ENCODE measurements at places on chromosomes 1 and 21.

- peak; percentile 53 for DNase-seq
These were observed 122.3 kb upstream of the ADAR start for GRCh38 chr1:154730259-154730658.

GRCh38 chr1:17112496-17113236, 6.6 kb downstream of the PADI2 start:
- peak; percentile 59 for DNase-seq

- no peak for DNase-seq
These were observed 14.7 kb upstream of the HYI start for GRCh38 chr1:43468414-43468813.

DNA sequence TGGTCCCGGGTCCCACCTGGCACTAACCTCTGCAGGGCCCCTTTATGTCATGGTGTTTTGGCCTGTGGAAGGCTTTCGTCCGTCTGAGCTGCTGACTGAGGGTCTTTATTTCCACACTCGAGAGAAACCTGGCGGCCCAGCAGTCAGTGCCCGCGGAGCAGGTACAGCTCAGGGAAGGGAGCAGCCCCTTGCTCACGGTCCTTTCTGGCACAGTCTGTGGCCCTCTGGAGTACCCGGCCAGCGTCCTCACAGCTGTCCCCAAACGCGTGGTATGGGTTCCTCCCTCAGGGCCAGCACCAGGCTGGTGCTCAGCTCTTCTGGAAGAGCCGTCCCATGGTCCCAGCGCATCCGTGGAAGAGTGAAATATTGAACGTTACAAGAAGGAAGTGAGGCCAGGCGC, 24.3 kb downstream of the SKI start:
- DNase-seq = no peak

DNA sequence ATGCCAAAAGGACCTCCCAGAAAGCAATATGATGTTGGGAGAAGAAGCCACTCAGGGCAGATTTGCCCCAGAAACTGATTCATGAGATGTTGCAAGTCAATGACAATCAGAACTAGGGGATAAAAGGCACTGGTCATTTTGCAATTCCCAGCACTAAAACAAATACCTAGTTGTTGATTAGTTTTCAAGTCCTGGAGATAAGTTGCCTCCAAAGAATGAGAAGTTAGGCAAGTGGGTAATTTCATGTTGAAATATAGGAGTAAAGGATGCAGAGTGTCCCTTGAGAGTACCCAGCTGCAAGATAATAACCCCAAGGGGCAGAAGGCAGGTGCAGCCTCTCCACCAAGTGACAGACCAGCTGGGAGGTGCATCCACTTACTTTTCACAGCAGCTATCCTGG, 363.6 kb downstream of the PBX1 start:
- DNase-seq = no peak

DNA sequence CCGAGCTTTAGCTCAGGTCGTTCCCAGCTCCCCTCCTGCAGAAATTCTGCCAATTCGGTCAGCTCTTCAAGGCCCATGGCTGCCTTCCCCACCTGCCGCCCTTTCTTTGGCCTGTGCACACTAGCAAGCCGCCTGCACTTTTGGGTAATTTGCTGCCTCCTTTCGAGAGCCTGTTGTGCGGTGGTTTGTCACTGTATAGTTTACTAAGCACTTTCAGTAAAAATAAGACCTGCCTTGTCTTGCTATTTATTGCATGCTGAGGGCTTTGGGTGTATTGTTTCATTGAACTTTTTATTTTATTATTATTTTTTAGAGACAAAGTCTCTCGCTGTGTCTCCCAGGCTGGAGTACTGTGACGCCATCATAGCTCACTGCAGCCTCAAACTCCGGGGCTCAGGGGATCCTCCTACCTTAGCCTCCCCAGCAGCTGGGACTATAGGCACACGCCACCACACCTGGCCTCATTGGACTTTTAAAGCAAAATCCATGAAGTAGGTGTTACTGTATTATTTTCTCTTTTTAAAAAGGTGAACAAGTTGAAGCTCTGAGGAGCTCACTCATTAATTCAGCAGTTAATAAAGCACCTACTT, 1.1 kb upstream of the FABP3 start:
- DNase-seq = no peak

DNA sequence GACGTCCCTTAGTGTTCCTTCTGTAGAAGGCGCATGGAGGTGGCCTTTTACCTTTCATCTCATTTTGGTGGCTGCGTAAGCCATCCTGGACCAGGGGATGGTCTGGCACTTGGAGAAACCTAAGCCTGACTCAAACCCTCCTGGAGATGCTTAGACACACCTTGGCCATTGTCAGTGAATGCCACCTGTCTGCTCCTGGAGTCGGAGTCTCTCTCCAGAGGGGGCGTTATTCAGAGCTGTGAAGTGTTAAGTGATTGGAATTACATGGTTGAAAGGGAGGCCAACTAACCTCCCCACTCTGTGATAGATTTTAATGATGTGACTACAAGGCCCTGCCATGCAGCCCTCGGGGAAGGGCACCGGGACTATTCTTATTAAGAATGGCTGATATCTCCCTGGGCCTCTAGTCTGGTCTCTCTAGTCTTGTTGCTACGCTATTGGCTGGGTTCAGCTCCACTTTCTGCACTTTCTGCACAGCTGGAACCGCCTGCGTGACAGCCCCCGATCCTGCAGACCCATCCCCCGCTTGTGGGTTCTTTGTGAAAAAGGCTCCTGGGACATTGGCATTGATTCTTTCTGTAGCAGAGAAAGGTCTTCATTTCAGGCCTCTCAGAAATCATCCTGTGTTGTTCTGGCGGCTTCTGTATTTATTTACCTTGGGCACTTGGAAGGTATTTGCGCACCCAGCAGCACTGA, 4.2 kb downstream of the RASSF5 start:
- no peak for DNase-seq

DNA sequence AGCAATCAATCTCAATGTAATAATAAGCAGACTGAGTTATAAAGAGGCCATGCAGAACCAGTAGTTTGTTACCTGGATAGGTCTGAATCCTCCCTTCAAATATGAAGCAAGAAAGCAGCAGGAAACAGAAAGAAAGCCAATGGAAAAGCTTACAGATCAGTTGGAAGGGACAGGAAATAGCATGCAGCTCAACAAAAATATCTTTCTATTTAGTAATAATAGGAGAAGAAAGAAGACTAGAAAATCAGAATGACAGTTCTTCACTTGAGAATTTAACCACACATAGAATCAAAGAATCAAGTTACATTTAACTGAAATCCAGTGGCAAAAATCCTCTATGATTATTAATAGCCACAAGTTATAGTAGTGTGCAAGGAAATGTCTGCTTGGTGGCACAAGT, 194.4 kb downstream of the EIF4G3 start:
- DNase-seq = no peak

- DNase-seq = peak; percentile 65
These were observed 41.3 kb downstream of the FHAD1 start for GRCh38 chr1:15288173-15288926.

DNA sequence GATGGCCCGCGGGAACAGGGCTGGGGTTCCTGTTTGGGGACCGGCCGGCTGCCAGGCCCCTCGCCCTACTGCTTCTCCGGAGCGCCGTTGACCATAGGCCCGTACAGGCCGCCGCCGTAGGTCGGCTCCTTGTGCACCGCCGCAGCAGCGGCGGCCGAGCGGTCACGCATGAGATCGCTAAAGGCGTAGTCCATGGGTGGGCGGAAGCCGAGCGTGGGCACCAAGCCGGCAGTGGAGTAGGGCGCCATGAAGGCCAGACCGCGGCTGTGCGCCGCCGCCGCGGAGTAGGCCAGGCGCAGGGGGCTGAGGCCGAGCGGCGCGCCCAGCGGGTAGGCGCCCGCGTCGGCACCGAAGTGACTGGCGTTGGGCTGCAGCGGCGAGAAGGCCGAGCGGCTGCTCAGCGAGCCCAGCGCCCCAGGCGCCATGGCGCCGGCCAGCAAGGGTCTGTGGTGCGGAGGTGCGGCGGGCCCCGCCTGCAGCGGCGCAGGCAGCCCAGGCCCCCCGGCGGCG, 4.6 kb downstream of the DMRTA2 start:
- DNase-seq = no peak

GRCh38 chr21:33268737-33269441, 2.7 kb downstream of the IL10RB start:
- no peak for DNase-seq

GRCh38 chr1:179077396-179077795, 4.5 kb upstream of the TOR3A start:
- no peak for DNase-seq

DNA sequence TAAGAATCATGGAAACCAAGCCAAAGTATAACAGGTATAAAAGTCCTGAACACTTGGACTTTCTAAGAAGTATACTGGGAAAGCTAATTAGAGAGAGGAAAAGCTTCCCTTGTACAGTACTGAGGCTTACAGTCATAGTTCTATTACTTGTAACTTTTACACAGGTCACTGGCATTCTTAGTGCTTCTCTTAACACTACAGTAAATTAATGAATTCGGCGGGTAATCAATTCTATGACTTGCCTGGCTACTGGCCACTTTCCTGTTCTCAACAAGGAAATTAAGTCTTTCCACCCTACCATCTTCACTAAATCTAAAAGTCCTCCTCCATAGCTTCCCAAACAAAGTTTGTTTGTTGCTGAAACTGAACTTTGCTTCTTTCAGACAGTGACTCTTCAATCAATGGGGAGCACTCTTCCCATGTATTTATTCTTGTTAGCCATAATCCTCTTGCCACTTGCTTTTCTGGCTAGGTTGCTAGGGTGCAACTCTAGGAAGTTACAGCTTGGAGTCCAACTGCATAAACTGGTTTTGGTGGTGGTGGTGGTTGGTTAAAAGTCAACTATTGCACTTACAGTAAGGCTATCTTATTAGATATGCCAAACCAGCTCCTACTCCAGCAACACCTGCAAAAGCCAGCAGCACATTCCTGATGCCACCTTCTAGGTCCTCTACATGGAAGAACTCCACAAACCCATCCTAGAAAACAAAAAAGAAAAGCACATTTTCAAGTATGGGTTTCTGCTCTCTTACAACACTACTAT, 2.4 kb downstream of the MCL1 start:
- peak; percentile 36 for DNase-seq

DNA sequence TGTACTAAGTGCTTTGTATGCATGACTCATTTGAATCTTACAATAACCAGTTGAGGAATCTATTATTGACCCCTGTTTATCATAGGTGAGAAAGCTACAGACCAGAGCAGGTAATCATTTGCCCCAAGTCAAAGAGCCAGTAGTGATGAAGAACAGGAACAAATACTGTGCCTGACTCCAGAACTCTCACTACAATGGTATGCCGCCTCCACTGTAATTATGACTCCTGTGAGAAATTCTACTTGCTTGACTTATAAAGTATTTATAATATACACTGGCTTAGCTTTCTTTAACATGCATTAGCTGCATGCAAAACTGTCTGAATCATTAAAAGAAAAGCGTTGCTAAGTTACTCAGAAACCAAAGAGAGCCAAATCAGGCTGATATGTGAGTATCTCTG, 92.6 kb downstream of the ZNF281 start:
- no peak for DNase-seq

GRCh38 chr1:227558732-227559262, 4.6 kb upstream of the ZNF678 start:
- DNase-seq = peak; percentile 66

DNA sequence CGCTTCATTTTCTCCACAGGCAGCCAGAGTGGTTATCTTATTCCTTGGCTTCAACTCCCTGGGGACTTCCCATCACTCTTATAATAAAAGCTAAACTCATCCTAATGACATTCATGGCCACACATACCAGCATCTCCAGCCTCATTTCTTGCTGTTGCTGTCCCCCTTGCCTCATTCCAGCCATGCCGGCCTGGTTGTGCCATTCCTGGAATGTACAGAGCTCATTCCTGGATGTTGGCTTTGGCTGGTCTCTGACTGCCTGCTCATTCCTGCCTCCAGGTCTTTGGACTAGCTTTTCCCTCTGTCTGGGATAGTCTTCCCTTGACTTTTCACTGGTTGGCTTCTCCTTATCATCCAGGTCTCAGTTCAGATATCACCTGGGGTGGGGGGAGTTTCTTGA, 2.4 kb upstream of the PEF1 start:
- DNase-seq = no peak

GRCh38 chr1:29033829-29034466, 89.8 kb downstream of the TMEM200B start:
- DNase-seq = peak; percentile 71

DNA sequence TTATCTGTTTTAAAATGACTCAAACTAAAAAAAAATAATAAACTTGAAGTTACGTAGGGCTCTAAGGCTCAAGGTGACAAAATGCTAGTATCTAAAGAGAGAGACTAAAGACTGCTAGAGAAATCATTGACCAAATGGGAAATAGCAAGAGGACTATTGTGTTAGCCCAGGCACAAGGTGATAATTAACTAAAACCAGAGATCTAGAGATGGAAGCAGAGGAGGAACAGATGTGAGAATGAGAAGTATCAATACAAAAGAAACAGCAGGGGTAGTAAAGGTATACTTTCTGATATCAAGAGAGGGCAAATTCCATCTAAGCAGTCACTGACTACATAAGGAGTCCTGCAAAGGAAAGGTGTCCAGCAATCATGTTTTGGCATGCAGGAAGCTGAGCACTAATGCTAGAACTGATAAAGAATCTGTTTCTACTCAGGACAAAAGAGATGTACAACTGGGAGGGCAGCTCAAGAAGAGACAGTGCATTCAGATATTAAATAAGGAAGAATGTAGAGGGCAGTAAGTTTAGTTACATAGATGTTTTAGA, 100.2 kb upstream of the GNG4 start:
- no peak for DNase-seq

GRCh38 chr1:210231846-210232510, 618 bp upstream of the SERTAD4 start:
- peak; percentile 67 for DNase-seq

DNA sequence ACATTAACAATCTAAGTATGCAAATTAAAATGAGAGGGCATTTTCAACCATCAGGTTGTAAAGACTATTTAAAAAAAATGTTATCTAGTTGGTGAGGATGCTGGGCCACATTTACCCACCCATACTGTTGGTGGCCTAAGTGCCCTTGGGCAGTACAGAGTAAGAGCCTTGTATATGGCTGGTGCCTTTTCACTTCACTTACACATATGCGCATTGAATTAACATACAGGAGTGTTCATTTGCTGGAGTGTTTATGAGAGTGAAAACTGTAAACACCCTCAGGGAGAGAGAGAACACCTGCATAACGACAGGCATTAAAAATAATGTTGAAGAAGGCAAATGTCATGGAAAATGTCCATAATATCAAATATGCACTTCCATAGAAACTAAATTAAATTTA, 427.1 kb downstream of the PCP4 start:
- no peak for DNase-seq

DNA sequence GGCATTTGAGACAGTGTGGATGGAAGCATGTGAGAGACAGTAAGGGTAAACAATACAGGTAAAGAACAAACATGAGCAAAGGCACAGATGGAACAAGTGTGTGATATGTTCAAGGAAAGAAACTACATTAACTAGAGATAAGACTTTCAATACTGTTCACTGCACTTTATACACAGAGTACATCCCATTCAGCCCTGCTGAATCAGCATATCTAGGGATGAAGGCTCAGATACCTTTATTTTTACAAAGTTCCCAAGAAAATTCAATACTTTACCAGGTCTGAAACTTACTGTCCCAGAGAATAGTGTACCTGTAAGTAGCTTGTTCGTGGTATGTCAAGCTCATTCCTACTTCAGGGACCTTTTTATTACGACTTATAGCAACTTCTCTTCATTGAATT, 122.5 kb downstream of the LHX4 start:
- DNase-seq = no peak

- peak; percentile 77 for DNase-seq
These were observed 12.9 kb downstream of the MORN1 start for GRCh38 chr1:2378441-2378851.
